Karpas-422 (cell line): ENCODE measurements at places on chromosomes 7 and 10. TPM values are rescaled to one million over a fixed set of nuclear protein-coding genes. Genes with fewer than 3 reads are reported as not detected.

The CALML5 gene
- not detected in 2 replicates for total RNA-seq

GRCh38 chr10:81520688-81521087 lies 354.3 kb upstream of the NRG3 start:
- DNase-seq, result no peak

The TYW1B gene
- total RNA-seq, result 4.0 and 5.6 TPM in 2 replicates

The GFRA1 gene
- total RNA-seq, result not detected in 2 replicates

The HK1 gene
- 54.6 and 86.5 TPM in 2 replicates for total RNA-seq

- no peak for DNase-seq
Measured at GRCh38 chr7:82331234-82331633, 112.3 kb downstream of the CACNA2D1 start.

The TDRD1 gene
- not detected in 2 replicates for total RNA-seq

The CCL24 gene
- not detected in 2 replicates for total RNA-seq

- DNase-seq, result no peak
Measured at GRCh38 chr10:26215935-26216584, 514 bp upstream of the GAD2 start.

GRCh38 chr10:69657866-69658265 lies 27.8 kb downstream of the FAM241B start:
- no peak for DNase-seq
